ENCODE measurements at places on chromosomes 6 and 20.

- no peak for DNase-seq
Observed at GRCh38 chr6:36478051-36478526, 35.3 kb downstream of the KCTD20 start.

DNA sequence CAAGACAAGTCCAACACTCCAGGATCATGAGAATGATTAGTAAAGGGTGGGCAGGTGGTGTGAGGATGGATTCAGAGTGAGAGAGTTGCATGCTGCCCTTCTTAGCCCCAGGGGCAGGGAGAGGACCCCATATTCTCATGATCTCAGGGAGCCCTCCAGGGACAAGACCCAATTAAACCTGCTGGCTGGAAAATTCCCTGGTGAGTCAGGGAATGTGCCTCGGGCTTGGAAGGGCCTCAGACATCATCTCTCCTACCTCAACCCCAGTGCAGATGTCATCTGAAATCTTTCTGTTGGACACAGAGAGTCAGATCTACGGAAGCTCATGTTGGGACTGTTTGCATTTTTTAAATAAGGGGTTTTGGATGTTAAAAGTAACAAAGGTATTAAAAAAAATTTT is 9.2 kb upstream of the SIRPD start:
- DNase-seq: no peak

GRCh38 chr6:153125032-153125431 is 6.0 kb downstream of the RGS17 start:
- DNase-seq: no peak

DNA sequence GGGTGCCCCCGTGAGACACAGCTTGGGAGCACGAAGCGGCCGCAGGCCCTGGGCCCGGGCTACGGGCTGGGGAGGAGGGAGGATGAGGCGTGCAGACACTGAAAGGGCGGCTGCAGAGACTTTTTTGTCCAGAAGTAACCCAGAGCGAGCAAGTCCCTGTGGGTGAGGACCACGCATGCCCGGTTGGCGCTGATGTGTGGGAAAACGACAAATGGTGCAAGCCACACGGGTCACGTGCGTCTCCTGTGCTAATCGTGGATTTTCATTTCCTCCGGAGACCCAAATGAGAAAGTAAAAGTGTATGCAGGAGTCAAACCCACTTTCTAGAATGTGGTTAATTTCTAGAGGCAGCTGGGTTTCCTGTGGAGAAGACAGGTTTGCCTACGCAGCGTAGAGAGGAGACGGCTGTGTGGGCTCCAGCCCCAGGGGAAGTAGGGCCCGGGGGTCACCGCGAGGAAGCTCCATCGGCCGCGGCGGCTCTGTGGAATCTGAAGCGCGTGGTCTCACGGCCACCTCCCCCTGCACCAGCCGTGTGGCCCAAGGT is 19.0 kb downstream of the DLL1 start:
- DNase-seq: peak; percentile 53

Data from T-helper 22 cell (primary cell).